ENCODE measurements at places on chromosomes 4 and X.
A peak's percentile ranks its signal among the peaks of the same experiment; 100 is the strongest.

- DNase-seq: peak; percentile 77
Observed at GRCh38 chr4:118989098-118990080, 100.7 kb downstream of the SYNPO2 start.

DNA sequence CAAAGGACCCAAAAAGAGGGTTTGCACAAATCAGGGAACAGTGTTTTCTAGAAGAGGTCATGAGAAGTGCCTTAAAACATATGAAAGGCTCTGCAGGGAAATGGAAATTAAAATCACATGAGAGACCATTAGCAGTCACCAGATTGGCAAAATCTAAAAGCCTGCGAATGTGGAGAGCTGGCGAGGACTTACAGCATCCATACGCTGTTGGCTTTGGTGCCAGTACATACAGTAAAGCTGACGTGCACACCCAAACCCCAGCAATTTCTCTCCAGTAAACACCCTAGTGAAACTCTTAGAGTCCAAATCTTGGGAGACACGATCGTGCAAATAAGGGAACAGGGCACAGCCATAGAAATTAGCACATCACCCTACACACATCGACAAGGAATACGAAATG is 25.4 kb upstream of the PPP2R2C start:
- no peak for DNase-seq

DNA sequence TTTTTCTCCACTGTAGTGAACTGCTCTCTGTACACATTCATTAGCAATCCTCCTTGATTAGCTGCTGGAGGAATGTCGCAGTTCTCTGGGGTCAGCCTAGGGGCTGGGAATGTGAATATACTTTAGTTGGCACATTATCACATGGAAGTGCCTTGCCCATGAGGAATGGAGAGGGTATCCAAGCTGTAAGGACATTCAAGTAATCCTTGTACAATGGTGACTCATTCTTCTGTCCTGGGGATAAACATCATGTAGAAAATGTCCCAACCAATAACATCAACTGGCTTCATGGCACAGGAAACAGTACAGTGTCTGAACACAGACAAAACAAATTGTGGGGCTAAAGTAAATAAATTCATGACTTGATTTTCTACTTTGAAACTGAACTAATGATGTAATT is 147.1 kb downstream of the GLRA2 start:
- DNase-seq: no peak

DNA sequence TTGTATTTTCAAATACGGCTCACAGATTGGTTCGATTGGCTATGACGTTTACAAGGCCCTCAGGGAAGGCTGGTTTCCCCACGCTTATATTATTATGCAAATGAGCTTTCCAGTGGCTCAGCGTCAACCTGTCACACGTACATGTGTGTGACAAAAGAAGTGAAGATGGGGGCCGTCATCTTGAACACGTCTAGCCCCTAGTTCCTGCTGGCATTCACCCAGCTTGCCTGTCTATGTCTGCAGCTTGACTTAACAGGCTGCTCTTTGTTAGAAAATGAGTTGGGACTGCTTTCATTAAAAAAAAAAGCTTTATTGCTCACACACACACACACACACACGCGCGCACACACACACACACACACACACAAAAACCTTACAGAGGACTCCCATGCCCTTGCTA is 283.6 kb upstream of the CTSO start:
- DNase-seq: no peak

- DNase-seq: no peak
Observed at GRCh38 chrX:67524950-67525691, 18.7 kb upstream of the AR start.

DNA sequence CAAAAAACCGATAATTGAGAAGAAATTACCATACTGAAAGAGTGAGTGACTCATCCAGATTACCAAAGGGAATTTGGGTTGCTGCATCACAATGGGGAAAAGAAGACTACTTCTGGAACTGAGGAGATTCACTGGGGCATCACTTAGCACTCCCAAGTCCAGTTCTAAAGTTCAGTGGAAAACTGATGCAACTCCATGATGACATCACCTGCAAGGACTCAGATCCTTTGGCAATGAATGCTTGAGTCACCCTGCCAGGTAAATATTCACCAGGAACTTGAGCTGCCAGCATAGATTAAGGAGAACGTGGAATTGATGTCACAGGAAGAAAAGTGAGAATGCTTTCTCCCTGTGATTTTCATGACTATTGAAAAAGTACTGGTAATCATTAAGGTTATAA is 32.0 kb upstream of the SMIM10L2A start:
- DNase-seq: peak; percentile 57

GRCh38 chr4:78417603-78418002 is 134.0 kb upstream of the ANXA3 start:
- peak; percentile 19 for DNase-seq

DNA sequence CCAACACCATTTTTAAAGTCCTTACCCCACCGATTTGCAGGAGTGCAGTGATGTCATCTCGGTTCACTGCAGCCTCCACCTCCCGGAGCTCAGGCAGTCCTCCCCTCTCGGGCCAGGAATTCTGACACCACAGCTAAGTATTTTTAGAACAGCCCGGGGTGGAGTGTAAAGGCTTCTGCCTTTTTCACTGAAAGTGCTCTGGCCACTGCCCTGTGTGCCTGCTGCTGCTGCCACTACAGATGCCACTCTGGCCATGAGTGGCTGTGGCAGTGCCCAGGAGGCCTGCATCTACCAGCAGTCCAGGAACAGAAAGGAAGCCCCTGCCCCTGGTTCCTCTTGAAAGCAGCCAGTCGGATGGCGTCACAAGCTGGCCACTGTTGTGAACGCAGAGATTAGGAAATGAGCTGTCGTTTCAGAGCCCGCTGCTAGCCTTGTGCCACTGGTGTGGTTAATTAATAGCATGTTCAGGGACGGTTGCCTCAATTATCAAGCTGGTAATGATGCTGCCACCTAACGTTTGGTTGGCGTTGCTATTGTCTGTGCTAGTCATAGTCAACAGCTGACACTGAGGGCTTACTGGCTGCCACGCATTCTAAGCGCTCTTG is 23.6 kb upstream of the TBC1D14 start:
- DNase-seq: no peak

All from RWPE1 (cell line).